ENCODE measurements at places on chromosomes 5 and 9.

GRCh38 chr5:38816083-38817030, 29.5 kb upstream of the OSMR start:
- no peak for DNase-seq

DNA sequence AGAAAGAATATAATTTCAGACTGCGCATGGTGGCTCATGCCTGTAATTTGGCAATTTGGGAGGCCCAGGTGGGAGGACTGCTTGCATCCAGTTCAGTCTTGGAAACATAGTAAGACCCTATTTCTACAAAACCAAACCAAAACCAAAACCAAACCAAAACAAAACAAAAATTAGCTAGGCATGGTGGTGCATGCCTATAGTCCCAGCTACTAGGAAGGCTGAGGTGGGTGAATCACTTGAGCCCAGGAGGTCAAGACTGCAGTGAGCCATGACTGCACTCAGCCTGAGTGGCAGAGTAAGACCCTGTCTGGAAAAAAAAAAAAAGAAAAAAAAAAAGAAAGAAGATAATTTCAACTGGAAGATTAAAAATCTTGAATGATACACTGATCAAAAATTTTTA, 137.0 kb upstream of the ACOT12 start:
- no peak for DNase-seq

DNA sequence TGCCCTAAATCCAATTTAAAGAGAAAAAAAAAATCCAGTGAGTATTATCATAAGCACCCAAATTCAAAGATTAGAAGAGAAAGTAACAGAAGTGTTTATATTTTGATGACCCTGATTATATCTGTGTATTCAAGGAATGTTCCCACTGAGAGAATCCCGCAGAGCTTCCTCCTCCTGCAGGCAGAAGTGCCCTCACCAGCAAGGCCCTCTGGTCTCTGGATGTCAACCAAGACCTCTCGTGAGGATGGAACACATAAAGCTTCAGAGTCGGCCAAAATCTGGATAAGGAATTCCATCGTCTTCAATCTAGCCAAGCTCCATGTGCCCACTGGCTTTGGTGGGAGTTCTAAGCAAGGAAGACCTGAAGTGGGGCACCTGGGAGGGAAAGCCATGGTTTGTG, 18.1 kb downstream of the PTCH1 start:
- DNase-seq, result no peak

DNA sequence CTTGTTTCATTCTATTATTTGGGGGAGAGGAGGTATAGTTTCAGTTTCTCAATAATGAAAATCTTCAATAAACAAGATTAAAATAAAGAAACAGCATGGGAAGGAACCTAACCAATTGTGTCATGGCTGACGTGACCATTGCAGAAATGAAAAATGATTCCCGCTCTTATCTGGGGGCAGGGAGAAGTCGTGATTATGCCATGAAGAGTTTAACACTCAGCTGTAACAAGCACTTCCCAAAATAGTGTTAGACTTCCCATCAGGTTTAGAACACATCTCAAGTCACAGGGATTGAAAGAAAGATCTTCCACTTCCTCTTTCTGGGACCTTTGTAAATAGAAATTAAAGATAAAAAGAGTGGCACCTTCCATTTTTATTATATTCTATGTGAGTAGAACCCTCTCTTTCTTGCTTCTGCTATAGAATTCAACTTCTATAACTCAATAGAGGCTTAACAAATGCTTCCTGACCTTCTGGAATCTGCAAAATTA, 122.2 kb downstream of the TRPM6 start:
- no peak for DNase-seq

DNA sequence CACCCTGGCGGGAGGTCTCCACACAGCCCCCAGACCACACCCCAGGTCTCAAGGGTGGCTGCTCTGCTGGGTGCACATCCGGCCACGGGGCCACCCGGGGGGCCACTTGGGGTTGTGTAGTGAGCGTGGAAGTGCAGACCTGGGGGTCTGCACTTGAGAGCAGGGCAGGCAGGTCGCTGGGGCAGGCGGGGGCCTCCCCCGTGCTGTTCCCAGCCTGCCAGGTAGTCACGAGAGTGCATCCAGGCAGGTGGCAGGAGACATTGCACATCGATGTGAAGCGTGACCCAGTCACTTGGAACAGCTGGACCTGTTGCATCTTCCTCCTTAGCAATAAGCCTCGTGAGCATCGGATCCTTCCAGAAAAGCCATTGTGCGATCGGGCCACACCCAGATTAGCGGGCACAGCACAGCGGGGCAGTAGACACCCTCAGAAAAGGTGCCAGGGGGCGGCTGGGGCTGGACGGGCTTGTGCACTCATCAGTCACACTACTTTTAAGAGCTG, 4.8 kb upstream of the ENTPD8 start:
- DNase-seq, result no peak

- no peak for DNase-seq
These were observed 56.7 kb downstream of the MAT2B start for GRCh38 chr5:163562071-163562470.

DNA sequence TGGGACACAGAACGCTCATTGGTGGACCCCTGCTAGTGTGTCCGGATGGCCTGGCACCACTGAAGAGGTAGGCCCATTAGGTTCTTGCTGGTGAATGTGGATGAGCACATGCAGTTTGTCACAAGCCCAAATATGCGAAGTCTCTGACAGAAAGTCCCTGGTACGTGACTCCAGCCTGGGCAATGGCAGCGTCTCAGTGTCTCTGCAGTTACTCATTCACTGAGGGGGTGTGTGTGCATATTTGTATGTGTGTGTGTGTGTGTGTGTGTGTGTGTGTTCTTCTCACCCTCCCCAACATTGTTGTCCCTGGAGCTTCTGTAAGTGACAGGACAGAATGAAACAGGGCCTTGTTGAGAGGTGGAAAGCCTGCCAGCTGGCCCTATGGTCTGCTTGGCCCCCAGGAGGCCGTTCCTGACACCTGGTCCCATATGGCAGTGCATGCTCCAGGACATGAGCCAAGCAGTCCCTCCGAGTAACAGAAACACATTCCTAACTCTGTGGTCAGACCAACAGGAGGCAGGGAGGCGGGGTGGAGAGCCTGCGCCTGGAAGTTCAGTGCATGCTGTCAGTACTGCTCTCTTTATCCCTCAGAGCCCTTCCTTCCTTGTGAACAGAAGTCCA, 169.9 kb downstream of the SLC28A3 start:
- DNase-seq, result peak; percentile 99

DNA sequence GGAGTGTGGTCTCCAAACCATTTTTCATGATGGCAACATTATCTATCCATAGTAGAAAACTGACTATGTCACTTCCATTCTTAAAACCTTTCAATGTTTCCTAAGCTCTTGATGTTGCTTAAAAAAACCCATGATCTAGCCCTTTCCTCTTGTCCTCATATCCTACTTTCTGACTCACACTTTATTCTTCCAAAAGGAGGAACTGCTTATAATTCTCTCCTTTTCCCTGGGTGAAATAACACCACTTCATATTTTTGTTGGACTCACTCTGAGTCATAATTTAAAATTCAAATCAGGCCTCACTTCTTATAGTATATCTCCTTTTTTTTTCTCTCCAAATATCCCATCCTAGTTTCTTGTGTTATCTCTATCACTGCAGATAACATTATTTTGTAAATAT, 513.9 kb downstream of the MAN2A1 start:
- no peak for DNase-seq

GRCh38 chr9:26301659-26302058, 590.9 kb downstream of the CAAP1 start:
- no peak for DNase-seq

DNA sequence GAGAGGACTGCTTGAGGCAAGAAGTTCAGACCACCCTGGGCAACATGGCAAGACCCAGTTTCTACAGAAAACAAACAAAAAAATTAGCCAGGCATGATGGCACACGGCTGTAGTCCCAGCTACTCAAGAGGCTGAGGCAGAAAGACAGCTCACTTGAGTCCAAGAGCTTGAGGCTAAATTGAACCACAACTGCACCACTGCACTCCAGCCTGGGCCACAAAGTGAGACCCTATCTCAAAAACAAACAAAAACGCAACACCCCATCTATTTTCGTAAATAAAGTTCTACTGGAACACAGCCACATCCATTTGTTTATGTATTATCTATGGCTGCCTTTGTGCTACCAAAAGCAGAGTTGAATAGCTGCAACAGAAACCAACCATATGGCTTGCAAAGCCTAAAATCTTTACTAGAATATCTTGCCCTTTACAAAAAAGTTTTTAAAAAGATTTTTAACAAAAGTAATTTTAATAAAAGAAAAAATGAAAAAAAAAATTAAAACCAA, 67.5 kb downstream of the SETX start:
- no peak for DNase-seq

- DNase-seq, result no peak
These were observed 10.8 kb downstream of the C9orf50 start for GRCh38 chr9:129610213-129610472.

GRCh38 chr5:58498340-58498942, 7.2 kb downstream of the GAPT start:
- peak; percentile 30 for DNase-seq

DNA sequence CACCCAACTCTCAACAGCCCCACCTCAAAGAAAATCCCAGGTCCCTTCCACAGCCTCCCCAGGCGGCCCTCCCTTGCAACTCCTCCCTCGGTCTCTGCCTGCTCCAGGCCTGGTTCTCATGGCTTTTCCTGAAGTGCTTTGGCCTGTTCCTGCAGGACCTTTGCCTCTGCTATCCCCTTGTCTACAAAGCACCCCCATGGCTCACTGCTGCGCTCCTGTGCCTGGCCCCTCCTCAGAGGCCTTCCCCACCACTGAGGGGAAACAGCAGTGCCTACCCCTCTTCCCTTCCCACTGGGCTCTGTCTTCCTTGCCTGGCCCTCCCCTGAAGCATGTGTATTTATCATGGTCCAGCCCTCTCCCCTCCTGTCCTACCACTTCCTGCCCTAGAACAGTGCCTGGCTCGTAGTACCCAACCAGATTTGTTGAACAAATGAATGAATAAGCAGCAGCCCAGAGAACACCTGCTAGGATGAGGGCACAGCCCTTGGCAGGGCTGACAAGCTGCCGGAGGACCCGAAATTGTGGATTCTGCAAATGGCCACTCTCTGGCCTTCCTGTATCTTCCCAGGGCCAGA, 68.6 kb upstream of the LRRTM2 start:
- DNase-seq, result no peak

- peak; percentile 39 for DNase-seq
These were observed 37.5 kb downstream of the GSN start for GRCh38 chr9:121305269-121305994.

DNA sequence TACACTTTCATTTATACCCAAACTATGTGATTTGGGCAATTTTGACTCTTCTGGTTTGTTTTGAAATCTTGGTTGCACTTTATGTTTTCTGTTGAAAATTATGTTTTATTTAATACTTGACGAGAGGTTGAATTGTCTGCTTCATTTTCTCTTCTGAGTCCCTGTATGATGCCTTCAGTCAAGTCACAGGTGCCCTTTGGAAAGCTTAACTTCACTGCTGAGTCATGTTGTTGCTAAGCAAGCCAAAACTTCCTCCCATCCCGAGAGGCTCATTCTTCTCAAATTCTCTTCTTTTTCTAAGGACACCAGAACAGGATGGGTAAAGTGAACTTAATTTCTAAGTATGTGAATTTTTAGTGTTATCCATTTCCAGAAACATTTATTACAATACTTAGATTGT, 455.3 kb upstream of the PTGER4 start:
- peak; percentile 34 for DNase-seq

DNA sequence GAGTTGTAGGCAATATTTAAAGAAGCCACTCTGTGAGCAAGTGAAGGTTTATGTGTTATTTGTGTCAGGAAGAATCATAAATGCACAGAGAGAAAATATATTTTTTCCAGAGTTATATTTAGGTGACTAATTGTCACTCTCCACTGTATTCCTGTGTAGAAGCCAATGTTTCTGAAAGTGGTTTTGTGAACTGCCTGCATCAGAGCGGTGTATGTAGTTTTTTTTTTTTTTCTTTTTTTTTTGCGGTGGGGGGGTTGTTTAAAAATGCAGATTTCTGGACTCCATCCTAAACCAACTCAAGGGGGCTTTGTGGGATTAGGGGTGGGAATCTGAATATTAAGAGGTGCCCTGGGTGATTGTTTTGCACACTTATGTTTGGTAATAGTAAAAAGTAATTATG, 103.4 kb downstream of the GDNF start:
- no peak for DNase-seq

GRCh38 chr5:91383956-91384300, 811 bp upstream of the ARRDC3 start:
- DNase-seq, result no peak

- DNase-seq, result peak; percentile 86
These were observed 92.3 kb upstream of the FANCC start for GRCh38 chr9:95409650-95410426.

DNA sequence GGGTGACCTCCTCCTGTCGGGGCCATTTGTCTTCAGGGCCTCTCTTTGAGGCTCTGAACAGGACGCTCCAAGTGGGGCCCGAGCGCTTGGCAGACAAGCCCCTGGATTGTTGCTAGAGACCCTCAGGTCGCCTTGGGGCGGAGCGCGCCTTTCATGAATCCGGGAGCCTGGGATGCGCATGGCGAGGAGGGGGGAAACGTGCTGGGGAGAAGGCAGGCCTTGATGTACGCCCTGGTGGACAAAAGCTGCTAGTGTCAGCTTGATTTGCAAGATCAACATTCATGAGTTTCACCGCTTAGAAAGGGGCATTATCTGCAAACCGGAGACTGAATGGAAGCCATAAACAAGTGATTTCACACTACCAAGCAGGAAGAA, 226.3 kb downstream of the SMARCA2 start:
- peak; percentile 78 for DNase-seq

All from AG10803 (cell line).